ENCODE measurements at places on chromosomes 1 and 21. TPM values are rescaled to one million over a fixed set of nuclear protein-coding genes. Genes with fewer than 3 reads are reported as not detected.

GRCh38 chr21:24634749-24635148 is 972.5 kb downstream of the MRPL39 start:
- DNase-seq, result no peak

The PADI1 gene
- 1.2 TPM for total RNA-seq

- no peak for DNase-seq
Measured at GRCh38 chr1:43887748-43888147, 45.9 kb upstream of the ARTN start.

GRCh38 chr1:31400393-31400792 is 12.6 kb upstream of the SERINC2 start:
- DNase-seq, result no peak

The KCNA3 gene
- not detected for total RNA-seq

GRCh38 chr1:51422367-51423072 is 92.2 kb upstream of the TTC39A start:
- no peak for DNase-seq

DNA sequence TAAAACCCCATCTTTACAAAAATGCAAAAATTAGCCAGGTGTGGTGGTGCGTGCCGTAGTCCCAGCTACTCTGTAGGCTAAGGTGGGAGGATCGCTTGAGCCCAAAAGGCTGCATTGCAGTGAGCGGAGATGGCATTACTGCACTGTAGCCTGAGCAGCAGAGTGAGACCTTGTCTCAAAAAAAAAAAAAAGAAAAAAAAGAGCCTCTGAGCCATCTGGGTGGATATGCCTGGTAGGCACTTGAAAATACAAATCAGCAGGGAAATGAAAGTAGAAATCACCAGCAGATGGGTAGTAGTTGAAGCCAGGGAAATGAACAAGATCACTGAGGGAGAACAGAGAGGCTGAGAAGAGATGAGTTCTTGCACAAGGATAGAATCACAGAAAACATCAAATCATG is 131.0 kb upstream of the HMCN1 start:
- DNase-seq, result no peak

All from osteocyte (in vitro differentiated cells).